Psoas muscle (tissue), 8 donors: ENCODE measurements at places on chromosomes 12 and 14. TPM values are rescaled to one million over a fixed set of nuclear protein-coding genes. Genes with fewer than 3 reads are reported as not detected.

GRCh38 chr12:124677552-124678356, 110.3 kb upstream of the NCOR2 start:
- no peak for DNase-seq

DNA sequence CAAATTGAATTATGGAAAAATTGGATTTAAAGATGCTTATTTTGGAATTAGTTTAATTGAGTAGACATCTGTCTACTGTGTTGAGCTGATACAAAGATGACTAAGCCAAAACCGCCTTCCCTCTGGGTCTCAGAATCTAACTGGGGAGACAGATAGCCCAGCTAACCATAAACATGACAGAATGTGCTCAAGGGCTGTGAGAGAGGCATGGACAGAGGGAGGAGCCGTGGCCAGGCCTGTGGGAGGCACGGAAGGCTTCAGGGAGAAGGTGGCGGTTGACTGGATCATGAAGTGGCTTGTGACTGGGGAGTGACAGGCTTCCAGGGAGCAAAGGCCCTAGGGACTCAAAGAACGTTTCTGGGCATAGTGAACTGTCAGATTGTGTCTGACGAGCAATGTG, 74.6 kb downstream of the DACT1 start:
- DNase-seq, result no peak

DNA sequence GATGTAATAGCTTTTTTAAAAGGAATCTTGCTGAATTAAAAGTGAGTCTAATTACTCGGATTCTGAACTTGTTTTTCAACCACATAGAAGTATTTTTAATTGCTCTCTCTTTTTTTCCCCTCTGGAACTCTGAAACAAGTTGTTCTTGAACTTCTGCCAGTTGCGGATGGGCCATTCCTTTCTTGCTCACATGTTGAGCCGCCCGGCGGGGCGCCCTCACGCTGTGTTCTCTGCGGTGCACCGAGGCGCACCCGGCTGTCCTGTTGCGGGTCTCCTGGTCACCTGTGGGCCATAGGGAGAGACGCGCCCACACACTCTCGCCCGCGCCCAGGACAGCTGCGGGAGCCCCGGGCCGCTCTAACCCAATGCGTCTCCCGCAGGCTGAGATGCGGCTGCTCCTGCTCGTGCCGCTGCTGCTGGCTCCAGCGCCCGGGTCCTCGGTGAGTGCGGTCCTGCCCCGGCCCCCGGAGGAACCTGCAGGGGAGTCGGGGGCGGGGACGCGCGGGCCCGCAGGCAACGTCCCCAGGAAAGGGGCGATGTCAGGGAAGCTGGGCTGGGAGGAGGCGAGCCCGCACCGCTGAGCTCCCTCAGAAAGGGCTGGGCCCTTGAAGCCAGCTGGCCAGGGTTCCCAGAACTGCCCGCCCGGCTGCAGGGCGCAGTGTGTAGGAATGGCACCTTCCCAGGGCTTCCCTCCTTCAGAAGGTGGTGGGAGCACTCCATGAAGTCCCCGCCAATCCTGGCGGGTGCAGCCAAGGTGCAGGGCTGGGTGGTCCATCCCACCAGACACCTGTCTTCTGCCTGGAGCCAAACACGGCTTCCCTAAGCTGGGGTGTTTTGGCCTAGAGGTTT, 2.3 kb downstream of the PAPLN start:
- peak; percentile 44 for DNase-seq

DNA sequence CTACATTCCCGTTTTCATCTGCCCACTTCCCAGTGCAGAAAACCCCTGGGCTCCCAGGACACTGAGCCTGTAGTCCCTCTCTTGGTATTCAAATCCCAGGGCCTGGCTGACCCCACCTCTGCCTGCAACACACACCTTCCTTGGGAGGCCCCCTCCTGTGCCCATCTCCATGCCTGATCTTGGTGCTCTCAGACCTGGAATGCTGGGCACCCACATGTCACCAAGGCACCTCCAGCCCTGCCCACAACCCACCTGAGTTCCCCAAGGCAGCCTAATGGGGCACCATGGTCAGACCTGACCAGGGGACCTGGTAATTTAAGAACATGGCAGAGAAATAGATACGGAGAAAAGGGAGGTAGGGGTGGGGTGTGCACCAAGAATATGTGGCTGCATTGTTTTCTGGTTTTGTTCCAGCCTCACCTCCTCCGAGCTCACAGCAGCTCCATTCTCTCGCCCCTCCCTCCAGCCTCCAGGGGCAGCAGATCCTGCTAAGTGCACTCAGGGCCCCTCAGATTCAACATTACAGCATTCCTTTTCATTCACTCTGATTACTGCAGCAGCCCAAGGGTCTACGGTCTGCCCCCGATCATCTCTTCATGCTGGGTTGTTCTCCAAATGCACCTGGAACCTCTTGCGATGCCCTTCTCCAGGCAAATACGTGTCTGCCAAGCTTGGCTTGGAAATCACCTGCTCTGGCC, 9.2 kb upstream of the HSP90AA1 start:
- DNase-seq, result no peak

DNA sequence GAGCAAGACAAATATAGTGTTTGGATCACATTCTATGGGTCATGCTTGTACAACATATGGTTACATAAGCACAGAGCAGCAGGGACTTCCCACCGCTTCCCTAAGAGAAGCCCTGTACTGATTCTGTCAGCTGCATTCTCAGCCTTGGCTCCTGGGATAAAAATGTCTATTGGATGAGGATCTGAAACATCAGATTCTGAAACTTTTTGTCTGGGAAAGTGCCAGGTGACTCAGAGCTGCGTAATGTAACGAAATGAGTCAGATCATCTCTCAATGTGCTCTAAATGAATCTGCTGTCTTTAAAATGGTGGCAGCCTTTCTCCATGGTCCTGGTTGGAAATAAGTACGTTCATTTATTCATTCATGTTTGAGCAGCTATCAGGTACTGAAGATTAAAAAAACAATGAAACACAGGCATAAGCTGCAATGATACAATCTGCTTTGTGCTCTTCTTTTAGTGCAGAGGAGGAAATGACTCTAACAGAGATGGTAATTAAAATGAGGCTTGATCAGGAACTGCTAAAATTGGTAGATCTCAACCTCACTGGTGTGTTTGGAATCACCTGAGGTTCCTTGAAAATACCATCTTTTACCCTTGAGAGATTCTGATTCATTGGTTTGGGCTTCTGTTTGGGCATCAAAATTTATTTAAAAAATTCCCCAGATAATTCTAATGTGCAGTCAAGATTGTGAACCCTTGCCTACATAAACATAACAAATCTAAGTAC, 99.1 kb upstream of the NAP1L1 start:
- DNase-seq, result peak; percentile 21

- DNase-seq, result peak; percentile 42
These were observed 190.8 kb upstream of the C14orf180 start for GRCh38 chr14:104388541-104389325.

- no peak for DNase-seq
These were observed 14.2 kb upstream of the PLEKHA5 start for GRCh38 chr12:19115285-19115684.

DNA sequence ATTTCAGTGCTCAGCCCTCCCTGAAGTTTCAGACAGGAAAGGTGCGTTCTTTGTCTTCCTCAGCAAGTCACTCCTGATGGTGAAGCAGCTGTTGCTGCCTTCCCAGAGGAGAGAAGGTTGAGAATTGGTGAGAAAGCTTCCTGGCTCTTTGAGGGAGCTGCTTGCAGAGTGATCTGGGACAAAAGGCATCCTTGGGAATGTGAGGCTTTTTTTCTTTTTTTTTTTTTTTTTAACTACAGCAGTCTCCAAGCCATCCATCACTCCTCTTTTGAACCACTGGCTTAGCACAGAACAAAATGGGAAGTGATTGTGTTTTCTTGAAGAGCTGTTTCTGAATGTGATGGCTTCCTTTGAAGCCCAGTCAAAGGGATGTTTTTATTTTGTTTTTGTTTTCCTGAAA, 120.4 kb upstream of the LRIG3 start:
- DNase-seq, result no peak

GRCh38 chr12:69985656-69986055, 160.6 kb downstream of the MYRFL start:
- no peak for DNase-seq

GRCh38 chr14:79201564-79202207, 1009.6 kb downstream of the DIO2 start:
- DNase-seq, result no peak

GRCh38 chr12:85280984-85281630, 1.1 kb downstream of the ALX1 start:
- DNase-seq, result no peak

DNA sequence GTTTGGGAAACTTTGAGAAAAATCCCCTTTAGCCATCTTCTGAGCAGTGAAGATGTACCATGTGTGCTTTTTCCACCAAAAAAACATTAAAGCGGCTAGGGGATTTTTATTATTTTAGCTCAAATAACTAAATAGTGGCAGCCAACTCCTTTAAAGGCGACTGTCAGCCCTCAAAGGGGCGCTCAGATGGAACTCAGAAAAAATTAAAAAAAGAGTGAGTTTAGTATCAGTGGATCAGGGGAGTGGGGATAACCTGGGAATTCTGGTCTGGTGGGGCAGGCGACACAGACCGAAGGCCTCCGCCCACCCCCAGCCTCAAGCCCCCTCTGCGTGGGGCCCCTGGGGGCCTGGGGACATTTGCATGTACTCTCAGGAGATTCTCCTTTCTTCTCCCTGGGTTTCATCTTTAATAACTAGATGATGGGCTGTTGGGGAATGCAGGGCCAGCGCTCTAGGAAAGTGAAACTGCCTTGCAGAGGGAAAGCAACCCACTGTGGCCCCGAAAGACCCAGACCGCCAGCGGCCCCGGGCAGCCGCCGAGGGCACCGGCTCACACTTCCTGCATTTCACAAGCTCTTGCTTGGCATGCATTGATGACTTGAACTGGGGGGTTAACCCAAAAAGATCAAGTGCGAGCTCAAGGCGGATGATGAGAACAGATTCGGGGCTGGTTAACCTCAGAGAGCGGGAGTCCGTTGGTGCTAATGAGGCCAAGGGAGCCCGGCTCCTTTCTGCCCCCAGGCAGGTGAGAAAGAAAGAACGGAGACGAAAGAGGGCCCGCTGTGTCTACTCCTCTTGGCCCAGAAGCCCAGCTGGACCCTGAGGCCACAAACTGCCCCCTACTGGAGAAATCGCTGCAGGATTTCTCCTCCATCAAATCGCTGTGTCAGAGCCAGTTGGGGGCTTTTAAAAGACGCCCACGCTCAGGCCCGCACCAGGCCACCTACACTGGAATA, 7.3 kb upstream of the BATF start:
- DNase-seq, result peak; percentile 29

DNA sequence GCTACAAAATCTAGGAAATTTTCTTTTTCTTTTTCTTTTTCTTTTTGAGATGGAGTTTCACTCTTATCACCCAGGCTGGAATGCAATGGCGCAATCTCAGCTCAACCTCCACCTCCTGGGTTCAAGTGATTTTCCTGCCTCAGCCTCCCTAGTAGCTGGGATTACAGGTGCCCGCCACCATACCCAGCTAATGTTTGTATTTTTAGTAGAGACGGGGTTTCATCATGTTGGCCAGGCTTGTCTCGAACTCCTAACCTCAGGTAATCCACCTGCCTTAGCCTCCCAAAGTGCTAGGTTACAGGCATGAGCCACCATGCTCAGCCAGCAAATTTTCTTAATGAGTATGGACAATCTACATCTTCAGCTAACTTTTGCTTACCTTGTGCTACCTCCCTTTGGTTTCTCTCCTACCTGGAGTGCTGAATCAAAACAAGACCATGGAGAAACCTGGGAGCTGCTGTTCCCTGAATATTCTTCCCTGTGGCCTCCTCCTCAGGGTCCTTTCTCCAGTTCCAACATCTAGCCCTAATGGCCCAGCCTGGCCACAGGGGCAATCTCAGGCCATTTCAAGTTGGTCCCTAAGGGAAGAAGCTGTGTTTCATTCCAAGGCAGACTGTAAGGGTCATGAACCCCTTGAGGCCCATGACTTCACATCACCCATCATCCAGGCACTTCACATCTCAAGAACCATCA, 74.6 kb upstream of the EGLN3 start:
- DNase-seq, result no peak

DNA sequence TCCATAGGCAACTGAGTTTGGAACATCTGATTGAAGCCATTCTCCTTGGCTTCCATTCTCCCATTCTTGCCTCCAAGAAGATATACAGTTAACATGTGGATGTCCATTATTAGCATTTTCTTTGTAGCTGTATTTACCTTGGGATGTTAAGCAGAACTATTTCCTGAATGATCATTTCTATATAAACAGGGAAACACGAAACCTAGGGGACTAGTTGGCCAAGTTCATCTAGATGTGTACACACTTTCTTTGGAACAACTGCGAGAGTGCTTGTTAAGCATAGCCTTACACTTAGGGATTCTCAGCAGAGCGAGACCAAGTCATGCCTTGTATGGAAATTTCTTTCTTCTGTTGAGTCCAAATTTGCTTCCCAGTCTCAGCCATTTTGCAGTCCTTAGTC, 42.1 kb downstream of the DRAM1 start:
- no peak for DNase-seq

DNA sequence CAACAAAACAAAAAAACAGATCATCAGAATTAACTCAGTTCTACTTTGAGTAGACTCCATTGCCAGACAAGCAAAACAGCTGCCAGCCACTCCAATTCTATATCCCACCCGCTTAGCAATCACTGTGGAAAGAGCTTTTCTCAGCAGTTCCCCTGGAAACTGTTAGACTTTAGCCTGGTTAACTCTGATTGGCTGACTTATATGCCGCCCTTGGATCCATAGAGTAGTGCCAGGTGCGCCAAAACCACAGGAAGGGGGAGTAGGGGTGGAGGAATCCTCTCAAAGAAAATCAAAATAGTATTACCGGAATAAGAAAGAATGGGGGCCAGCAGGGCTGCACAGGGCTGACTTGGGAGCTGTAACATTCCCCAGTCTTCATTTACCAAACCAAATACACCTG, 5.4 kb upstream of the EML5 start:
- DNase-seq, result no peak

GRCh38 chr12:114046236-114046998, 80.3 kb upstream of the RBM19 start:
- no peak for DNase-seq

DNA sequence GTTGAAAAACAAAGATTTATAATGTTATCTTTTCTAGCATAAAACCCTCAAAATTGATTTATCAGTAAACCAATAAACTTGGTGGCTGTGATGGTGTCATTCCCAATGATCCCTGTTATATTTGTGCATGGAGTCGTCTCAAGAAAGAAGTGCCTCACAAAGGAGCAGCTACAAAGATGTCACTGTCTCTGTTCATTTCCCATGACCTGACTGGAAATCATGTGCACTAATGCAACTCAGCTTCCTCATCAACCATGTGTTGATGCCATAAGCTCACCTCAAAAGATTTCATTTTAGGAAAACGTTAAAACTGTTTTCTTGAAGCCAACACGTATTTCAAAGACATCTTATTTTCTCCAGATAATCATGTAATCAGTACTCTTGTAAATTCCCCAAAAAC, 28.8 kb downstream of the CLEC1A start:
- DNase-seq, result no peak

GRCh38 chr12:113474635-113475436, 3.2 kb upstream of the LHX5 start:
- no peak for DNase-seq

GRCh38 chr12:9039397-9039977, 50.1 kb downstream of the KLRG1 start:
- DNase-seq, result no peak

GRCh38 chr12:86799616-86800015, 543.4 kb upstream of the MGAT4C start:
- DNase-seq, result no peak

Gene EFS
- total RNA-seq, result 1.5 TPM

Gene GLT1D1
- 1.7 TPM for total RNA-seq

Gene TAS2R43
- 0.36 TPM for total RNA-seq

Gene PLEKHD1
- total RNA-seq, result not detected

Gene KRT83
- total RNA-seq, result not detected

Gene ABCC9
- total RNA-seq, result 87.2 TPM

Gene TMED10
- total RNA-seq, result 128 TPM

Gene EGLN3
- total RNA-seq, result 58.7 TPM

Gene CRIP1
- total RNA-seq, result 14.5 TPM

Gene IRAK3
- total RNA-seq, result 4.0 TPM

Gene TAS2R42
- not detected for total RNA-seq

Gene LRTM2
- total RNA-seq, result not detected

Gene C12orf54
- not detected for total RNA-seq
